ENCODE measurements at places on chromosomes 4 and X.

GRCh38 chr4:169724260-169724659 is 33.5 kb downstream of the HPF1 start:
- DNase-seq = peak; percentile 12

DNA sequence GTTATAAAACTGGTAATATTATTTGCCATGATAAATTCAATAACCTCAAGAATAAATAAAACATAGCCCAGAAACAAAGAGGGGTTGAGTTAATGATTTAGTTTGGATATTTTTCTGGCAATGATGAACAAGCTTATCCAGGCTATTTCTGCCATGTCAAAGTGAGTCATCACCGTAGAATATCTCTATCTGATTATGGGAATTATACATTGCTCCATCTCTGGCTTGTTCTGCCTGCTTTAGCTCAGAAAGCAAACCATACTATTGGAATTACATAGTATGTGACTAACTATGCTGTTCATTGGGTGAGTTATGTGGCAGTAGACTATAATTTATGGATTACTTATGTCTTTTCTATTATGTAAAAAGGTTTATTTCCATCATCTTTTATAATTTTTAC is 680.1 kb upstream of the AADAT start:
- no peak for DNase-seq

DNA sequence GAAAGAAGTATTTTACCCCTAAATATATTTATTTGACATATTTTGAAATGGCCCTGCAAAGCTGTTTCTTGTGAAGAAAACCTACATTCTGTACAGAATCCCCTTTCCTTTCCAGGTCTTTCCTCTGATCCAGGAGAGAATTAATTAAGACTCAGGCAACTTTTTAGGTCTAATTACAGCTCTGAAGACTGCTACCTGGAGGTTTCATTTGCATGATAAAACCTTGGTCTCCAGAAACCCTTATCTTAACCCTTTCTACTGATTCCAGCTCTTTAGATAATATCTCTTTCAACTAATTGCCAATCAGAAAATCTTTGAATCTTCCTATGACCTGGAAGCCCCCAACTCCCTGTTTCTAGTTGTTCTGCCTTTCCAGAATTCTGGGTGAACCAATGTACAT is 224.0 kb downstream of the FAM47A start:
- no peak for DNase-seq

DNA sequence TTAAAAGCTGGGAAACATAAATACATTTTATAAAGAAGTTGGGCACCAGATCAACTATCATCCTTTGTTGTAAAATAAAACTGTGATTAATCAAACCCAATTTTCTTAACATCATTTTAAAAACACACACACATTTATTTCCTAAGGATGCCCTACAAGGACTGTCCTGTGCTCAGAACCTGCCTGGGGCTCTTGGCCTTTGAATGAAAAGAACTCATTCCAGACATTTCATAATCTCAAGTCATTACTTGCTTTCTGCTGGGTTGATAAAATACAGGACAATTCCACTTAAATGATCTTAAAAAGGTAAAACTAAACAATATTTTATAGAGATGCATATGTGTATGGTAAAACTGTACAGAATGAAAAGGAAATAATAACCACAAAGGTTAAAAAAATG is 2.8 kb downstream of the SH3D19 start:
- no peak for DNase-seq

DNA sequence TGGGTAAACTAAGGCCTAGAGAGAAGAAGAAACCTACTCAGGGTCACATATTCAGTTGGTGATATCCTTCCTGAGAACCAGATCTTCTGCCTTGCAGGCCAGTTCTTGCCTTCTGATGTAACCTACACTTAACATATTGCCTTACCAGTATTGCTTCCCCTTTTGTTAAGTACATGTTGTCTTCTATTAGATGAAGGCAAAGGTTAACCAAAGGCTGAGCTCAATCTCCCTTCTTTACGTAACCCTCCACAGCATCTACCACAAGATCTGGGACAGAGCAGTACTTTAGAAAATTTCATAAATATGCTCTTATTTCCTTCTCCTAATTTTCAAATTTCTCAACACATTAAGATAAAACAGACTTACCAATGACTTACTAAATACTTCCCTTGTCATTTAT is 474.4 kb downstream of the SH2D1A start:
- DNase-seq = no peak

DNA sequence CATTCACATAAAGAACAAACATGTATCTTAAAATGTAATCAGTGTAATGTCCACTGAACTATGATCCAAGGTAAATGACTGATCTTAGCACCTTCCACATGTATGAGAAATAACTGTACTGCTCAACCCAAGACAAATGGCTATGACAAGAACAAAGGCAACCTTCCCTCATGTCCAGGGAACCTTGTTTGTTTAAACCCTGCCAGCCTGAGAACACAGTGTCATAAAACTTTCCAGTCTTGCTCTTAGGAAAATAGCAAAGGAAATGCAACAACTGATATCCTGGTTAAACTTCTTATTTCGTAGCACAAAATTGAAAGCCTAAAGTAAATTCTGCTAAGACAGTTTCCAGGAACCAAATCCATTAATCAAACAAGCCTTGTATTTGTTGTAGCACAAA is 494.3 kb downstream of the IL15 start:
- DNase-seq = no peak

DNA sequence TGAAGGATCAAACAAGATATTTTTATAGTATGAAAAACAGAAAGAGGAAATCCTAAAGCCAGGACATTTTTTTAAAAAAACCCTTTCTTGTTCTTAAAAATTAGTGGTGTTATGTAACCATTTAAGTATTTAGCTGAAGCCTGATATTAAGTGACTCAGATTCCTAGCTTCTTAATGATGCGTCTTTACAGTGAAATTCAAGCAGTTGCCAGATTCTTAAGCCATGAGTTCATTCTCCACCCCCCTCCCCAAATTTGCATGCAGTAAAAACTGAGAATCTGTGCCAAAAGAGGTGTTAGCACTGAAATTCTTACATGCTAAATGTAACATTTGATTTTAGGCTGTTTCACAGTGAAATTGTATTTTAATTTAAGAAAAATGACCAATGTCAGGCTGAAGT is 180.8 kb downstream of the RAPGEF2 start:
- DNase-seq = peak; percentile 73

DNA sequence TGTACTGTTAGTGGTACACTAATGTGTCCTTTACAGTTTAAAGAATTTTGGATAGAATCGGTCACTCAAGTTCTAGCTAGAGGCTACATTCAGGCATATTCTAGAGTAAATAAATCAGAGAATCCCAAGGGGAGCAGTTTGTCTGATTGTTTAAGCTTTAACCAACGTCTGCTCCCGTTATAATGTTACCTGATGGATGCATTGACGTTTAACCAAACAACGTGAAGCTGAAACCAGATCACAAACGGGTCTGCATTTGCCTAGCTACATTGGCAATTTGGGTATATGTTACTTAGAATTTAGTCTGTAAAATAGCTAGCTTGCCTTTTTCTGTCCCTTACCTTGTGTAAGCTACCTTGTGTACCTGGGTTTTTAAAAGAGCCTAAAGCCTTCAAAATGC is 1.6 kb downstream of the PI4K2B start:
- DNase-seq = no peak

DNA sequence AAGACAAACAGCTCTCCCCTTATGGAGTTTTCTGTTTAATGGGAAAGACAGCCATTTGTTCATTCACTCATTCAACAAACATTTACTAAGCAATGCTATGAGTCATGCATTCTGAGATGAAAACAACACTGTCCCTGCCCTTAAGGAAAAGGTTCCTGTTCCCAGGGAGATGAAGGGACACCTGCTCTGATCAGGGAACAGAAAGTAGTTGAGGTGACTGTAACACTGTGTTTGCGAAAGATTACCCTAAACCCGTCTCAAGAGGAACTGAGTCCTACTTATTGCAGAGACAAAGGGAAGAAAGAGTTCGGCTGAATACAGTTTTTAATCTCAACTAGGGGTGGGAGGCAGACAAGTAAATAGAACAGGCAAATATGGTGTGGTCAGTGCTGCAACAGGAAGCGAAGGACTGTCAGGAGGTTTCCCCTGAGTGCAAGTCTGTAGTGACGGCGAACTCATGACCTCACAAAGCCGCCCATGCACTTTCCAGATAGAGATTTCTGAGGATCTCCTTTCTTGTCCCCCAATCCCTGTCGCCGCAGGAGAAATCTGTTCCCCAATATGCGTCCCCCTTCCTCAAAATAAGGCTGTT is 712 bp downstream of the STX18 start:
- DNase-seq = no peak

DNA sequence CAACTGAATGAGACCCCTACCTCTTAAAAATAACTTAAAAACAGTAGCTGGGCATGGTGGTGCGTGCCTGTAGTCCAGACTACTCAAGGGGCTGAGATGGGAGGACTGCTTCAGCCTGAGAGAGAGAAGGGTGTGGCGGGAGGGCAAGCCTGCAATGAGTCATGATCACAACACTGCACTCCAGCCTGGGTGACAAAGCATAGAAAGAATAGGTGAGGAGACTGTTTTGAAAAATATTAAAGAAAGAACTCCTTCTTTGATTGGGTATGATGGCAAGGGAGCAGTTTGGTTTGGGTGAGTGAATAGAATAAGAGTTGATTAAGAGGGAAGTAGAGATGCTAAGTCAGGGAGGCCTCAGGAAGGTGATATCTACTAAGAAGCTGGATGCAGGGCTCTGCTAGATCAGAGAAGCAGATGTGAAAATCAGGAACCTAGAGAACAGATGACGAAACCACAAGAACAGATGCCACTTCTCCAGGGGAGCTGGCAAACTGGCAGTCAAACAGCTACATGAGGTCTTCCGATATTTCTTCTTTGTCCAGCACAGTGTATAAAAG is 318.6 kb downstream of the OPHN1 start:
- no peak for DNase-seq

DNA sequence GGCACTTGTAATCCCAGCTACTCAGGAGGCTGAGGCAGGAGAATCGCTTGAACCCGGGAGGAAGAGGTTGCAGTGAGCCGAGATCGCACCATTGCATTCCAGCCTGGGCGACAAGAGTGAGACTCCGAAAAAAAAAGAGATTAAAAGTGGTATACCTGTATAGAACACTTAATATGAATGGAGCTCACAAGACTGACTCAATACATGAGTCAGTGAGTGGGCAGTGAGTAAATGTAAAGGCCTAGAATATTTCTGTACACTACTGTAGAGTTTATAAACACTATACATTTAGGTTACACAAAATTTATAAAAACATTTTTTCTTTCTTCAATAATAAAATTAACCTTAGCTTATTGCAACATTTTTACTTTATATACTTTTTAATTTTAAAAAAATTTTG is 93.8 kb downstream of the CENPC start:
- no peak for DNase-seq

- peak; percentile 38 for DNase-seq
These were observed 99.2 kb upstream of the TENM3 start for GRCh38 chr4:182143822-182144625.

- DNase-seq = no peak
These were observed 645.9 kb downstream of the ANKRD50 start for GRCh38 chr4:124066595-124066994.

DNA sequence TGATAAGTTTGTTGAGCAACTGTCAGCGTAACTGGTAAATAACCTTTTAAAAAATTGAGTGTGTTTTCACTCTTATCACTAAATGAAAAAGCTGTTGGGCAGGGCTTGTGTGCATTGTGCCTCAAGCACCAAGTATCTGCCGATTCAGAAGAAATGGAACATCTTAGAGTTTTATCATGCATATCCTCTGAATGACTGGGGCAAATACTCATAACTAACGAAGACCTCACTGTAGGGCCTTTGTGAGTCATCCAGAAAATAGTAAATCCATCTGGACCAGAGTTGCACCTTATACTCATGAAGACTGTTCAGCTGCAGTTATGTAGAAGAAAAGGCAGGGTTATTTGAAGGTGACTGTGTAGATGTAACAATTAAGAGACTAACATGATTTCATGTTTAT is 222.1 kb downstream of the CAMK2D start:
- DNase-seq = peak; percentile 42

GRCh38 chrX:29962061-29962460 is 253.3 kb upstream of the MAGEB2 start:
- no peak for DNase-seq

DNA sequence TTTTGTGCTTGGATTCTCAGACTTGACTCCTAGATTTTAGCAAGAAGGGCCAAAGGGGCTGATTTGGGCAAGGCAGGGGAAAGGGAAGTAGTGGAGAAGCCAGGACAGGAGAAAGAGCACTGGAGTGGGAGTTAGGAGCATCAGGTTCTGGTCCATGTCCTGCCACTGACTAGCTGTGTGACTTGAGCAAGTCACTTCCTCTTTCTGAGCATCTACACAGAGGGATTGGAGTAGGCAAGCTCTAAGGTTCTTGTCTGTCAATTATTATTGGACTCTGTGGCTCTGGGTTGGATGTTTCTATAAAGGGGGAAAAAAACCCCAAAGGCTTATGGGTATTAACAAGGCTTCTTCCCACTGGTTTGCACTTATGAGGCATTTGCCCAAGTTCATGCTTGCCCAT is 24.4 kb downstream of the PLAC1 start:
- DNase-seq = no peak

DNA sequence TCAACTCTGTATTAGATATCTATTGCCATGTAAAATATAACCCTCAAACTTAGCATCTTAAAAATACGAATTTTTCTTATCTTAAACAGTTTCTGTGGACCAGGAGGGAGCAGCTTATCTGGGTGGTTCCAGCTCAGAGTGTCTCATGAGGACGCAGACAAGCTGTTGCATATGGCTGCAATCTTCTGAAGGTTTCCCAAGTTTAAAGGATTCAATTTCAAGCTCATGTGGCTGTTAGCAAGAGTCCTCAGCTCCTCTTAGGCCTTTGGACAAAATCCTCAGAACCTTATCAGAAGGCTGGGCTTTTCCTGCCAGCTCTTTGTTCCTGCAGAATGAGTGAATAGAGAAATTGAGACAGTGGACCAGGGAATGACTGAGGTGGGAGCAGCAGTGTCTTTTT is 2.8 kb upstream of the CTSO start:
- DNase-seq = no peak

GRCh38 chr4:15434091-15434490 is 6.3 kb downstream of the C1QTNF7 start:
- DNase-seq = no peak

DNA sequence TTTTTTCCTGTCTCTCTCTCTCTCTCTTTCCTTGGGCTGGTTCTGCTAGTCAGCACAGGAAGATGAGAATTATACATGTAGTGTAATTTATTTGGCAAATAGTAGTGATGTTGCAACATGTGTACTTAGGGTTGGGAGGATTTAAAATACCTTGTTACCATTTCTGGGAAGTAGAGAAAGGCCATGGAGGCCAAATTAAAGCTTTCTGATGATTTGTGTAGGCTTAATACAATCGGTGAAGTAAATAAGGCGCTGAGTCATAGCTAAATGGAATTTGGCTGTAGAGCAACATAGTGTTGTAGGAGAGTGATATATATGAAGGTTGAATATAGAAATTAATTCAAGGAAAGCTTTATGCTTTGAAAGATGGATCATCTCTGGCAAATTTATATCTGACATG is 295.3 kb downstream of the GRID2 start:
- DNase-seq = no peak

All from AG04449 (cell line).